Amniotic stem cell (primary cell): ENCODE measurements at places on chromosomes 1 and 21.

DNA sequence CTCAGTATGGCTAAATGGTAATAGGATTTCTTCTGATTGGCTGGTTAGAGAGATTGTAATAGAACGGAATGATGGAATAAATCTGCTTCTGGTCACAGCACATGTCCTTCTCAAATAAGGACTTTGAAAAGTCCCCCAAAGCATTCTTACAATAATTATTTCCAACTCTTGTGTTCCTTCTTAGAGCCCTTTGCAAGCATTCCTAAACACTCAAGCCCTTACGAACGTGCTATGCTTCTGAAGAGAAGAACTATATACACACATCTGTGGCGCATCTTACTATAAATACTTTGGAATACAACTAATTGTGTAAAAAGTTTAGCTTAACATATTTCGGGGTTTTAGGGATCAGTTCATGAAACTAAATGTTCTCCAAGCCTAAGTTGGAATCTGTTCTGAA lies 25.6 kb downstream of the CLIC4 start:
- DNase-seq: no peak

- no peak for DNase-seq
These were observed 13.6 kb downstream of the SDCCAG8 start for GRCh38 chr1:243269461-243269801.

GRCh38 chr1:46699666-46700065 lies 19.2 kb downstream of the EFCAB14 start:
- DNase-seq: no peak

DNA sequence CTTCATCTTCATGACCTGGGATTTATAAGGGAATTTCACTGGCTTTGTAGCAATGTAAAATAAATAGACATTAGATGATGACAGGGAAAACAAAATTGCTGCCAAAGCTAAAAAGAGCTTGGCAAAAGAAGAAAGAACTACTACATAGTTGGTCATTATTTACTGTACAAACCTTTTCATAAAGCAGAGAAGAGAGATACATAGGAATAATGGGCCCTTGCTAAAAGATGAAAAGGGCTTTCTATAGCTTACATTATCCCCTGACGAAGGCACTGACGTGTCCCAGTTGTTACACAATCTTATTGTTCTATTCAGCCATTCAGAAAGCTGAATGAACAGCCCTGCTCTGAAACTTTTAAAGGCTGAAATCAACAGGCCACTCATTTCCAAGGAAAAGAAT lies 57.1 kb downstream of the ZC3H11B start:
- no peak for DNase-seq

DNA sequence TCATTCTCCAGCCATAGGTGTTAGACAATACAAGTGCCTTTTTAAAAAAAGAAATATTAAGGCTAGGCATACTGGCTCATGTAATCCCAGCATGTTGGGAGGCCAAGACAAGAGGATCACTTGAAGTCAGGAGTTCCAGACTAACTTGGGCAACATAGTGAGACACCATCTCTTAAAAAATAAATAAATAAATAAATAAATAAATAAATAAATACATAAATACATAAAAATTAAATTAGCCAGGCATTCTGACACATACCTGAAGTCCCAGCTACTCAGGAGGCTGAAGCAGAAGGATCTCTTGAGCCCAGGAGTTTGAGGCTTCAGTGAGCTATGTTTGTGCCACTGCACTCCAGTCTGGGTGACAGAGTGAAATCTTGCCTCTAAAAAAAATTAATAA lies 85.8 kb upstream of the ATP1B1 start:
- no peak for DNase-seq

DNA sequence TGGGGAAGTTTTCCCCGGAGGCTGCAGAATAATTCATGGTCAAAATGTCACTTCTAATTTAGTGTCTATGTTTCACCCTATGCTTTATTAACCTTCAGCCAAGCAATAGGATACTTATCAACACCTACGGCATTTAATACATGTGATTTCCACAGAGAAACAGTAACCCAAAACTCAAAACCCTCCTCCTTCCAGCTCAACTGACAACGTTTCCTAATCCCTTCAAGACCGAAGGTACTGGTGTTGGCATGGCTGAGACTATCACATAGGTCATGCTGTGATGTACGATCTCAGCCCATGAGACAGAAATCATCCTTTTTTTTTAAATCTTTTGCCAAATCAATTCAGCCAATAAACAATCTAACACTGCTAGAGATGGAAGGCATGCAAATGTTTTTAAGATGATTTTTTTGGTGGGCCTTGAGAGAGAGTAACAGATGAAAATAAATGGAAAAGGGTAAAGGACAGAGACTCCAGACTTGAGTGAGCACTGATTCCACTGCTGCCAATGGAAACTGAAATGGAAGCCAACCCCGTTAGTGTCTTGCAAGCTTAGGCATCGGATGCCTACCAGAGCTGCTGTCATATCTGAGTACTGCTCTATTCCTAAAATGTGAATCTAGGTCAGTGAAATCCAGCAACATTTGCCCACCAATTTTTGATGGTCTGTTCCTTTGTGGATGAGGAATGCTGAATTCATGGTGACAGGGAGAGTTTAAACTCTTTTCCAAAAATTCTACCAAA lies 63.4 kb upstream of the BCL10 start:
- no peak for DNase-seq

DNA sequence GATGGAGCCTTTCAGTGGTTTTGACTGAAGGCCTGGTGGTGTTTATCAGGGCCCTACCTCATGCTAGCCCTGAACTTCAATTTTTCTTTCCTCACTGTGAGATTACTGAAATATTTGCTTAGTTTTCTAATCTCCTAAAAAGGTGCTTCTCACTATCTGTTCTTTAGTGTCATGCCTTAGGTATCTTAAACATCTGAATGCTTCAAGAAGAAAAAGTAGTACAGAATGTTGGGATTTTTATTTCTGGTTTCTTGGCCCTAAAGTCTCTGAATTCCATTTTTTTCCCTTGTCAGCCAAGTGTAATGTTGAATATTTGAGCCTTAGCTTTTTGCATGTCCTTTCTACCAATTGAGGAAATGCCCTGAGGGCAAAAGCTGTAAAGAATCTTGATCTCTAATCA lies 47.9 kb upstream of the PRKACB start:
- no peak for DNase-seq

DNA sequence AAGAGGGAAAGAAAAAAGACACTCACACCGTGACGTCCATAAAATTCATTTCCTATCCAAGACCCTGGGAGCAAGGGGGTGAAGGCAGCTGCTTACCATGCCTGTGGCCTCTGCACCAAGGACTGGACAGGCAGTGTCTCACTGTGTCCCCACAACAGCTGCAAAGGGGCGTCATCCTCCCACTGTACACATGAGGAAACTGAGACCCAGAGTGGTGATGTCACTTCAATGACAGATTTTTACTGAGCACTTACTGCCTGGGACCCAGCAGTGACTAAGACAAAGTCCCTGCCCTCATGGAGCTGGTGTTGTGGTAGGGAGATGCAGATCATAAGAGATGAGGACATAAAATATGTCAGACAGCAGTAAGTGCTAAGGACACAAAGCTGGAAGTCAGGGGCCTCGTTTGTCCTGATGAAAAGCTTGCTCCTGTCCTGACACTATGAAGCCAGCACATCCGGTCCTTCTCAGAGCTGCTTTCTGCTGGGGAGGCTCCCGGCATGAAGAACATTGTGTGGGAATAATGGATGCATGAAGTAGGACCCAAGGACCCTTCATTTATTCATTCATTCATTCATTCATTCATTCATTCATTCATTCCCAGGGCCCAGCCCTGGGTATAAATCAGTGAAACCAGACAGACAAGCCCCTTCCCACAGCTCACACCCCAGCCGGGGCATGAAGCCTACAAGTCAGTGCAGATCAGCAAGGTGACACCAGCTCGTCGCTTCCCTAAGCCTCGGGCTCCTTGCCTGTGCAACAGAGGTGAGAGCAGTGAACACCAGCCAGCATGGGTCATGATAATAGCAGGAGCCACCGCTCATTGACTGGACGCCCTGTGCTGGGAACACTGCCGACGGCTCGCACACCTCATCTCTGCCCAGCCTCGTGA lies 473.7 kb downstream of the MATN1 start:
- DNase-seq: no peak

DNA sequence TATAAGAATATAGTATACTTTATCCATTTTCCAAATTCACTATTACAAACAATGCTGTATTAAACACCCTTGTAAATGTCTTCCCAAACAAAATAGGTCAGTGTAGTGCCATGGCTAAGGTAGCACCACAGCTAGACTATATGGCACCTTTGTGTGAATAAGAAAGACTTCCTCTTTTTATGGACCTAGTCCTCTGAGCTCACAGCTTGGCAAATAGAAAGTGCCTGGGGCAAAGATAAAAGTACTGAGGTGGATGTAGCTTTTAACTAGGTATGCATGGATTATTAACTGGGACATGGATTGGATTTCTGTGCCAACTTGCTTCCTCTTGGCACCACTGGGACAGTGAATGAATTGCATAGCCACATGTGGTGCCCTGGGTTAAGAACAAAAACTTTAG lies 25.0 kb downstream of the HRNR start:
- no peak for DNase-seq

DNA sequence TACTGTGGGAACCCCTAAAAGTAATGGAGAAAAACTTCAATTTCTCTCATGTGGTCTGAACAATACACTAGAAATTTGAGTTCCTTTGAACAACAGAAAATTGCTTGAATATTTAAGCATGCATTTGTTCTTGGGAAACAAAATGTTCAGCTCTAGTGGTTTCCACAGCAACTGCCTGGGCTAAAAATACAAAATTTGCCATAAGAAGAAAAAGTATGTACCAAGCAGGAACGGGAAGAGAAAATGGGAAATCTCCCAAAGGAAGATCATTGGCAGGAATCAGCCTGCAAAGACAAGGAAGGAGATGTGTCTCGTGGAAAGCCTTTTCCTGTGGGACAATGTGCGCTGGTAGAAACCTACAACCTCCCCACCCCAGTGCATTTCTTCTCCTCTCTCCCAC lies 119.0 kb upstream of the DPT start:
- DNase-seq: no peak

GRCh38 chr1:116982319-116983004 lies 19.1 kb upstream of the CD101 start:
- DNase-seq: no peak

GRCh38 chr21:33201956-33202355 lies 27.8 kb upstream of the IFNAR2 start:
- no peak for DNase-seq

DNA sequence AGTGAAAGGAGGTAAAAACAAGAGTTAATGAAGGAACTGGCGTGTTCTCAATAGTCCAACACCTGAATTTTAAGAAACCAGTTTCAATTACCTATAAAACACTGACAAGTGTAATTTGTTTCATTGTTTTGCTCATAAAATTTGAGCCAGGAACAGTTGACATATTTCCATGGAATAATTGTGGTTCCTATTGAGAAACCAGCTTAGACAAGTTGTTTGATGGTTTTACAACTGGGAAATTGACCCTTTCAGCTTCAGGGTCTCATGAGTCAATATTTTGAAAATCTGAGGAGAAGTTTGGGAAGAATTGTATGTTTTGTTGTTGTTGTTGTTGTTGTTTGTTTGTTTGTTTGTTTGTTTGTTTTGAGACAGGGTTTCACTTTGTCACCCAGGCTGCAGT lies 69.1 kb upstream of the GADD45A start:
- DNase-seq: no peak

- no peak for DNase-seq
These were observed 33.6 kb downstream of the RGS8 start for GRCh38 chr1:182650678-182651338.

DNA sequence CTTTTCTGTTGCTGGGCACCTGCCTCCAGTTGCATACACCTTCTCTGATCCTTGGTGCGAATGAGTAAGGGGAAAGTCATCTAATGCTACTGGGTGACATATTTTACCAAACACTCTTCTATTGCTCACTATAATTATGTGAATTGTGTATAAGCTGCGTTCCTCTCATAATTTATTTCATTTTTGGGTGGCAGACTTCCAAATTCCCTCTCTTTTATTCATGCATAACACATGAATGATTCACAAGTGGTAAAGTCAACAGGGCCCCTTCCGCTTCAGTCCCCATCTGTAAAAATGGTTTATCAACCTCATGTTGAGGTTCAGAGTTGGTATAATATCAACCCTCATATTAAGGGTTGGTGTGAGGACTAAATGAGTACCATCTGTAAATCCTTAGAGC lies 3.2 kb upstream of the QSOX1 start:
- peak; percentile 34 for DNase-seq

DNA sequence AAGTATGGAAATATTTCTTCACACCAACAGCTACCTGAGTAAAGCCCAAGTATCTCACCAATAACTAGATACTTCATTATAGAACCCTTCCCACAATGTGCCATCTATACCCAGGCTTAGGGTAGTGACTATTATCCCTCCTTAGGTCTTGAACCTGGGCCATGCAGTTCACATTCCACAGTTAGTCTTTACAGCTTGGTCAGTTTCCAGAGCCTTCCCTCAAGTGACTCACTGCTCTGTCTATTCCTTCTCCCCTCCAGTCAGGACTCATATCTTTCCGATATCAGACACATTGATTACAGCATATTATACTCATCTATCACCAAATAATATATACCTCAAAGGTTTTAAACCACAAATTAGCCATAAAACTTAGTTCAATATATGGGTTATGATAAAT lies 23.6 kb downstream of the VAMP4 start:
- no peak for DNase-seq

DNA sequence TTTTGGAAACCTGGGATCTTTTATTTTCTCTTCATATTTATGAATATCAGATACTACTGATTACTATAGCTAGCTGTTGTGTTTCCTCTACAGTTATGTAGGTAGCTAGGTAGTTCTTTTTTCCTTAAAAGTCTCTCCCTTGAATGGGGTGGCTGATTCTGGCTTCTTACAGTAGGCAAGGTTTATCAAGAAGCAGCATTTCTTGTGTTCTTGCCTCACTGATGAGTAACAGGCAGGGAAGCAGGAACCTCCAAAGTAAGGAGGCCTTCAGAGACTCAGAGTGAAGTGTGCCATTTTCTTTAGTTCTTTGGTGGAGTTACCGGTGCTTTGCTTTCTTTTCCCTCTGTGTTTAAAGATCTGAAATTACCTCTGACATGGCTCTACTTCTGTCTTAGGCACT lies 56.0 kb downstream of the ZMYM4 start:
- no peak for DNase-seq

GRCh38 chr1:151501474-151501873 lies 9.7 kb upstream of the CGN start:
- no peak for DNase-seq
